Pancreas (tissue), 10 donors: ENCODE measurements at places on chromosomes 5 and 9. TPM values are rescaled to one million over a fixed set of nuclear protein-coding genes. Genes with fewer than 3 reads are reported as not detected.

GRCh38 chr5:137560420-137560819 lies 61.3 kb upstream of the SPOCK1 start:
- H3K4me3 ChIP-seq, result no peak overlapping the region
- DNase-seq, result no peak
- H3K27me3 ChIP-seq, result no peaks in the 10 kb centered on the region
- no peaks in the 10 kb centered on the region for H3K36me3 ChIP-seq

- DNase-seq, result no peak
- H3K36me3 ChIP-seq, result no peaks in the 10 kb centered on the region
- peaks cover 52% of the 10 kb centered on the region for H3K4me1 ChIP-seq
- H3K27ac ChIP-seq, result peak overlapping the region; percentile 77
- H3K4me3 ChIP-seq, result no peak overlapping the region
These were observed 12.3 kb downstream of the RXRA start for GRCh38 chr9:134338394-134339182.

DNA sequence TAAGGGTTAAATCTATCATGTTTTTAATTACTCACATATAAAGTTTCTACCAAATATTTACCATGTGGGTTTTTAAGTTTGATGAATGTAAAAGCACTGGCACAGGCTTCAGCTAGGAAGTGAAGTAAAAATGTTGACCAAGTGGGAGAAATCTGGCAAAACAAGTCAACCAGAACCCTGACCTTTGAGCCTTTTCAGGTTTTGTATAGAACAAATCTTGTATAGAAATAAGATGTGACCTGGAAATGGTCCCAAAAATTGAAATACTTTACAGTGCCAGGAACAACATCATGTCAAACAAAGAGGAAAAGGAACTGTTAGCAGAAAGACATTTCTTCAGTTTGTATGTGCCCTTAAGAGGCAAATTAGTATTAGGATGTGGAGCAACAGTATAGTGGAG lies 137.6 kb downstream of the CCDC192 start:
- no peaks in the 10 kb centered on the region for H3K27me3 ChIP-seq
- no peak overlapping the region for H3K4me3 ChIP-seq
- no peak overlapping the region for H3K27ac ChIP-seq
- DNase-seq, result no peak

GRCh38 chr5:59487772-59488729 lies 405.5 kb downstream of the PDE4D start:
- peak overlapping the region; percentile 22 for H3K27ac ChIP-seq
- peaks cover 4% of the 10 kb centered on the region for H3K4me1 ChIP-seq
- no peaks in the 10 kb centered on the region for H3K27me3 ChIP-seq

DNA sequence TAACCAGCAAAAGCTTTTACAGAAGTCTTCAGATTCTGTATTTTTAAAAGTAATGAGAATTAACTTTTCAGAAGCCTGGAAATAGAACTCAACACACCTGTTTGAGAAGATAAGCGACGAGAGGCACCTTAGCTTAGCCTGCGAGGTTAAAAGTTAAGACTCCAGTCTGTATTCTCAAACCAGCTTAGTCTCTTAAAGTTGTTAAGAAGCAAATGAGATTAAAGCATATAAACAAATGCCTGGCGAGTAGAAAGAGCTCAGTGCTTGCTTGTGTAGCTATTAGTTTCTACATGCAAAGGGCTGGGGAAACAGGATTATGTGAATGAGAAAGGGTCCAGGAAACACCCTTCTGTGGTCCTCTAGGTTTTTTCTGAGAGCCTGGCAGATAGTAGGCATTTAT lies 51.7 kb downstream of the MTAP start:
- no peaks in the 10 kb centered on the region for H3K36me3 ChIP-seq
- peaks cover 30% of the 10 kb centered on the region for H3K4me1 ChIP-seq
- H3K27me3 ChIP-seq, result no peaks in the 10 kb centered on the region
- no peak for DNase-seq
- H3K4me3 ChIP-seq, result no peak overlapping the region

GRCh38 chr9:20804489-20805250 lies 120.6 kb downstream of the FOCAD start:
- no peaks in the 10 kb centered on the region for H3K36me3 ChIP-seq
- no peak overlapping the region for H3K4me3 ChIP-seq
- no peak overlapping the region for H3K27ac ChIP-seq
- no peak for DNase-seq
- no peaks in the 10 kb centered on the region for H3K4me1 ChIP-seq

DNA sequence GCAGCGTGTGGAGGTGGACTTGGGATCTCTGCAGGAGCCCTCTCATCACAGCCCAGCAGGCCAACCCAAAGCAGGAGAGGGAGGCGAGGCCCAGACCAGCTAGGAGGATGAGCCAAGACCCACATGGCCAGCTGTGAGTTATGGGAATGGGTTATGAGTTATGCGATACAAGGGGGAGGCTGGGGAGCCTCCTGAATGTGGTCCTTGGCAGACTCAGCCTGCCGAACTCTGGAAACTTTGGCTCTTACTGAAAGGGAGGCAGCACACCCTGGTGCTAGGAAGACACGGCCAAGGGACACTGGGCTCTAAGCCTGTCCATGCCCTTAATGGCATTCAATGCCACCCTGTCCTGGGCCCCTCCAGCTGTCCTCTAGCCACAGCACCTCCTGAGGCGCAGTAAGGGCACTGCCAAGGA lies 7.7 kb upstream of the VAV2 start:
- no peak for DNase-seq
- H3K36me3 ChIP-seq, result no peaks in the 10 kb centered on the region
- no peaks in the 10 kb centered on the region for H3K27me3 ChIP-seq

GRCh38 chr5:150227036-150227435 lies 37.2 kb downstream of the SLC6A7 start:
- H3K27ac ChIP-seq, result no peak overlapping the region
- no peak for DNase-seq
- H3K27me3 ChIP-seq, result no peaks in the 10 kb centered on the region
- H3K4me3 ChIP-seq, result no peak overlapping the region
- no peaks in the 10 kb centered on the region for H3K36me3 ChIP-seq
- no peaks in the 10 kb centered on the region for H3K4me1 ChIP-seq

UBAP2 gene
- total RNA-seq, result 19.2 TPM

SPOUT1 gene
- total RNA-seq, result 28.0 TPM

CTXN3 gene
- not detected for total RNA-seq

PRDM9 gene
- total RNA-seq, result not detected
